ENCODE measurements at places on chromosomes 7 and 10. TPM values are rescaled to one million over a fixed set of nuclear protein-coding genes. Genes with fewer than 3 reads are reported as not detected.

The SP4 gene
- 3.0 TPM for total RNA-seq

The SRRM3 gene
- total RNA-seq = 0.30 TPM

The GDF2 gene
- not detected for total RNA-seq

The MGAM2 gene
- not detected for total RNA-seq

The CYP26A1 gene
- total RNA-seq = not detected
